8988T (cell line): ENCODE measurements at places on chromosomes 7 and 10.
A peak's percentile ranks its signal among the peaks of the same experiment; 100 is the strongest.

GRCh38 chr10:43130770-43131171 is 7.5 kb upstream of the CSGALNACT2 start:
- DNase-seq, result no peak

DNA sequence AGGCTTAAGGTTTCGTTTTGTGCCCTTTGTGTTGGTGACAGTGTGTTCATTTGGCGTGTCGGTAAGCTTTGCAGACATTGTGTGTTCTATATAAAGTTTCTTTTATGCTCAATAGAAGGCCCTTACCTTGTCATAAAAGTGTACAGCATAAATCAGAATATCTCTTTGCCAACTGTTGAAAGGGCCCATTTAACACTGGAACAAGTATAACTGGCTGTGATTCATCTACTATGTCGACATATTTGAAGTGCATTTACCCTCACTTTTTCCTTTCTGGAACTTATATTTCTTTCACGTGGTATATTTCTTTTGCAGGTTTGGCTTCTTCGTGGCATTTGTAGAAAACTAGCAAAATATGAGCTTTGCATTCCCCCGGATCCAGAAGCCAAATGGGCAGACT is 32.7 kb downstream of the EEPD1 start:
- no peak for DNase-seq

DNA sequence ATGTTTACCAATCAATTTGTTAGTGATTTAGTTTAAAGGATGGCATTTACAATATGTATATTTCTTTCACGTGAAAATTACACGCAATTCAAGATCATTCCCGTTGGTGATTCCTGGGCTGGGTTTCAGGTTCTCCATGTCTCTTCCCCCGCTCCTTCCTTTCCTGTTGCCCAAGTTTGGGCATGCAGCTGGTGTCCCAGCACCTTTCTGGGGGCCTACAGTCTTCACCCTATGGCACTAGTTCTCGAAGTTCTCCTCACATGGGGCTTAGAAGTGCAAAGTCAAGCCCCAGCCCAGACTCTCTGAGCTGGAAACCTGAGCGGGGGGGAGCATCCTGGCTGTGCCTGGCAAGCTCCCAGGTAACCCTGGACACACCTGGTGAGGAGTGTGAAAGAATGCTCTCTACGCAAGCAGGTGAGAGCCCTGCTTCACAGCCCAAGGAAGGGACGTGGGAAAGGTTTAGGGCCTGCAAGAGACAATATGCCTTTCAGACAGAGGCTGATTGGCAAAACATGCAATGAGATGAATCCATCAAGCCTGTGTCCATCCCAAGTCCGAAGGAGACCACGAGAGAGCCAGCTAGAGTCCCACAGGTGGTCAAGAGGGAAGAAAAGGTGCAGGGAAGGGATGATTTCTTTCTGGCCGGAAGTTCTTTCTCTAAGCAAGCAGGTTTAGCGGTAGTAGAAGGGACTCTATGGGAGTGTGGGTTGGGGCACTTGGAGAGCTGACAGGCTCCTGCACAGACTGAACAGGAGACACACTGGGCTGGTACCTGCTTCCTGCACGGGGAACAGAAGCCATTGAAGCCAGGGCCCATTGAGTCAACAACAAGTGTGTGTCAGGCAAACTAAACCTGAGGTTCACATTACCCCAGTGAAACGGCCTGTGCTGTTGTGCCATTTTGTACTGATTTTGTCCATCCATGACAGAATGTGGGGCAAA is 131.1 kb downstream of the ADARB2 start:
- DNase-seq, result no peak

DNA sequence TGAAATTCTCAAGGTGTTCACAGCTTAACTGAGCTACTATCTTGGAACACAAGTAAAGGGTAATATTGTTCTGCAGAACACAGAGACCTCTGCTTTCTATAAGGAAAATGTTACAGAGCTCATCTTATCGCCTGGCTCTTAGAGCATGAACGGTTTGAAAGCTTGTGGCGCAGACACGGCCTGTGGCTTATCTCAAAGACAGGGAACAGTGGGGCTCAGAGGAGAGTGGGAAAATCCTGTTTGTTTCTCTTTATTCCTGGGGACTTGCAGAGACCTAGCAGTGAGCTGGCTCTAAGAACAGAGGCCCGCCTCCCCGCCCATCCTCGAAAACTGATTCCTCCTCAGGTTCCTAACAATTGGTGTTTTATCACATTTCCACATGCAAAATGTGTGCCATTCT is 131.7 kb downstream of the EMX2 start:
- DNase-seq, result no peak

- no peak for DNase-seq
Measured at GRCh38 chr10:33559105-33559504, 224.6 kb upstream of the NRP1 start.

- DNase-seq, result no peak
Measured at GRCh38 chr7:140345426-140345825, 52.9 kb downstream of the SLC37A3 start.

- DNase-seq, result no peak
Measured at GRCh38 chr7:41027428-41028115, 675.3 kb downstream of the INHBA start.

GRCh38 chr7:138477081-138477578 is 17.1 kb downstream of the TRIM24 start:
- no peak for DNase-seq

- no peak for DNase-seq
Measured at GRCh38 chr10:110852255-110852896, 19.4 kb upstream of the PDCD4 start.

- DNase-seq, result no peak
Measured at GRCh38 chr7:92557249-92557648, 28.7 kb downstream of the RBM48 start.

DNA sequence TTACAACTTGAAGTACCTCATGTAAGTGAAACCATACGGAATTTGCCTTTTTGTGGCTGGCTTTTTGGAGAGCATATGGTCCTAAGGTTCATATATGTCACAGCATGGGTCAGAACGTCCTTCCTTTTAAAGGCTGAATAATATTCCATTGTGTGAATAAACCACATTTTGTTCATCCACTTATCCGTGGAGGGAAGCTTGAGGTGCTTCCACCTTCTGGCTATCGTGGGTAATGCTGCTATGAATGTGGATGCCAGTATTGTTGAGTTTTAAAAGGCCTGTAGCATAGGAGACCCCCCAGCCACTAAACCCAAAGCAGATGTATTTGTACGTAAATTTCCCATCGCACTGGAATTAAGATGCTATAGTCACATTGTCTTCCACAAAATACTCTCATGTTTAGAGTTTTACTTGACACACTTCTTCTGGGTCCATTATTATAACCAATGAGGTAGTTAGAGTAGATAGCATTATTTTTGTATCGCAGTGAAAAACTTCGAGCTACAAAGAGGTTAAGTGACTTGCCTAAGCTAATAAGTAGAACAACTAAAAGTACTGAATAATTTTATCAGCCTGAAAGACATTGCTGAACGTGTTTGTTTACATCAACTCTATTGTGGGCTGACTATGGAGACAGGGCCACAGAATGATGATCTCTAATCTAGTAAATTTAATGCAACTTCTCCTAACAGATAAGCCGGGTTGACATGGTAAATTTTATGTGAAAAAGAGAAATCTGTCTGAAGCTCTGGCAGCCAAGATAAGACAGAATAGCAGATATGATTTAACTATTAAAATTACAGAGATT is 183.0 kb upstream of the CTBP2 start:
- no peak for DNase-seq

DNA sequence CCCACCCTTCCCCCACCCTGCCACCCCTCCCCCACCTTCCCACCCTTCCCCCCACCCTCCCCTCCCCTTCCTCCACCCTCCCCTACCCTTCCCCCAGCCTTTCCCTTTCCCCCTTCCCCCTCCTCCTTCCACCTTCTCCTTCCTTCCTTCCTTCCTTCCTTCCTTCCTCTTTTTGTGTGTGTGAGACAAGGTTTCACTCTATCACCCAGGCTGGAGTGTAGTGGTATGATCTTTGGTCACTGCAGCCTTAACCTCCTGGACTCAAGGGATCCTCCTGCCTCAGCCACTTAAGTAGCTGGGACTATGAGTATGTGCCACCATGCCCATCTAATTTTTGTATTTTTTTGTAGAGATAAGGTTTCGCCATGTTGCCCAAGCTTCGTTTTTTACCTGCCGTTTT is 35.2 kb downstream of the CYP17A1 start:
- DNase-seq, result no peak

DNA sequence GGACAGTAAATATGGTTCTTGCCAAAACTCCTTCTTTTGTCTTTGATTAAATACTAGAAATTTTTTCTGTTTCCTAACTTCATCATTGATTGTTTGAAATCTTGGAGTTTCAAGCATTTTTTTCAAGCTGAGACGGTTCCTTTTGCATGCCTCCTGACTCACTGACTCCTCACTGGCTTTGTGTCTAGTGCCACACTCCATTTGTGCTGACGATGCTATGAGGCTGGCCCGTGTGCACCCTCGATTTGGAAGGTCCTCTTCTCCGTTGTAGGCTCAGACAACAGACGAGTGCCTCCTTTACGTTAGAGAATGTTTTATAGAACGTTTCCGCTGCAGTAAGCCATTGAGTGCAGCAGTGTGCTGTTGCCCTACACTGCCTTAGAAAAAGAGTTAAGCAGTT is 10.8 kb upstream of the CSGALNACT2 start:
- no peak for DNase-seq

- no peak for DNase-seq
Measured at GRCh38 chr10:131418681-131419080, 107.2 kb upstream of the TCERG1L start.

- no peak for DNase-seq
Measured at GRCh38 chr7:135666846-135667245, 4.5 kb downstream of the STMP1 start.

DNA sequence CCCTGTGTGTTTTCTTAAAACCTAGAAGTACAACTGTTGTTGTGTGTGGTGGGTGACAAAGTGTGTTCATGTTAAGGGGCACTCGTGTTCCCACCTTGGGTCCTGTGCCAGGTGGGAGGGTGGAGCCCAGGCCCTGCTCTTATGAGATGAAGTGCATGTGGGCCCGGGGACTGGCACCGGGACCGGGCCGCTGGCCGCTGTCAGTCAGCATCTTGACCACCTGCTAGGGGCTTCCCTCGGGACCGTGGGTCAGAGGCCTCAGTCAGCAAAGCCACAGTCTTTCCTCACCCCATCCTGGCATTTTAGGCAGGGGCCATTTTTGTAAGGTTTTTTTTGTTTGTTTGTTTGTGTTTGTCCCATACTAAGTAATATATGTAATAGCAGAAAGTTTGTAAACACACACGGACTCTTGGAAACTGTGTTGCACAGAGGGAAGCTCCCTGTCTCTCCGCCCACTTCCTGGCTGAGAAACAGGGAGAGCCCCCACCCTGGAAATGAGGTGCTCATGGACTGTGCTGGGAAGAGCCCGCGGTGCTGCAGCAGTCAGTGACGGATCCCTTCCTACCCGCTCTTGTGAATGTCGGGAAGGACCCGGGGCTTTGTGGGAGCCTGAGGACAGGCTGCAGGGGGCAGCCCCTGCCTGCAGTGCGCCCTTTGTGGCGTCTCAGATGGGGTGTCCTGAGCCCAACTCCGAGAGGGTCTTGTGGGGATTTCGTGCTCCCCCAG is 13.4 kb downstream of the AGAP3 start:
- DNase-seq, result no peak

- no peak for DNase-seq
Measured at GRCh38 chr10:113006656-113007342, 56.8 kb downstream of the TCF7L2 start.

- no peak for DNase-seq
Measured at GRCh38 chr7:133775201-133775600, 351.9 kb upstream of the LRGUK start.

GRCh38 chr7:155611808-155612447 is 32.5 kb upstream of the RBM33 start:
- DNase-seq, result no peak

DNA sequence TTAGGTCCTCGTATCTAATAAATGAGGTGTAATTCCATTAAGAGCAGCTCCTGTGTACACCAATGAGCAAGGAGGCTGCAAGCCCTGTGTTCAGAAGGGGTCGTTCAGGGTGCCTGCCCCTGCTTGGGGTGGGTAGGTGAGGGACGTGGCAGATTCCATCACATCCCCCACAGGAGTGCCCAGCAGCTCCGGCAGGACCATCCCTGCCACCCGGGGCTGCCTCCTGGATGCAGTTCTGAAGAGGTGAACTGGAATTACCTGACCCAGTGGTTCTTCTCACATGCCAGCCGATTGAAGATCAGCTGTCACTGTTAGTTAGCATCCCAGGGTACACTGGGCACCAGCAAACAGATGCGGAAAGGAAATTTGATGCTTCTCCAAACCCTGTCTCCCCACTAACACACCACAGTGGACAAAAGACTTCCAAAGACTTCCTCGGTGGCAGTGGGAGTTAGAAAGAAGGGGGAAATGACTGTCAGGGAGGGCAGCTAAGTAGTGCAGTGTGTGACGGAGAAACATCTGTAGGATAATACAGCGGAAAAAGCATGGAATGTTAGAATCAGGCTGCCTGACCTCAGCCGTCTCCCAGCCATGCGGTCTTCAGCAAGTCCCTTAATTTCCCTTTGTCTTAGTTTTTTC is 313.6 kb upstream of the ZMIZ1 start:
- no peak for DNase-seq

GRCh38 chr10:105797234-105797890 is 1156.3 kb downstream of the SORCS3 start:
- no peak for DNase-seq

DNA sequence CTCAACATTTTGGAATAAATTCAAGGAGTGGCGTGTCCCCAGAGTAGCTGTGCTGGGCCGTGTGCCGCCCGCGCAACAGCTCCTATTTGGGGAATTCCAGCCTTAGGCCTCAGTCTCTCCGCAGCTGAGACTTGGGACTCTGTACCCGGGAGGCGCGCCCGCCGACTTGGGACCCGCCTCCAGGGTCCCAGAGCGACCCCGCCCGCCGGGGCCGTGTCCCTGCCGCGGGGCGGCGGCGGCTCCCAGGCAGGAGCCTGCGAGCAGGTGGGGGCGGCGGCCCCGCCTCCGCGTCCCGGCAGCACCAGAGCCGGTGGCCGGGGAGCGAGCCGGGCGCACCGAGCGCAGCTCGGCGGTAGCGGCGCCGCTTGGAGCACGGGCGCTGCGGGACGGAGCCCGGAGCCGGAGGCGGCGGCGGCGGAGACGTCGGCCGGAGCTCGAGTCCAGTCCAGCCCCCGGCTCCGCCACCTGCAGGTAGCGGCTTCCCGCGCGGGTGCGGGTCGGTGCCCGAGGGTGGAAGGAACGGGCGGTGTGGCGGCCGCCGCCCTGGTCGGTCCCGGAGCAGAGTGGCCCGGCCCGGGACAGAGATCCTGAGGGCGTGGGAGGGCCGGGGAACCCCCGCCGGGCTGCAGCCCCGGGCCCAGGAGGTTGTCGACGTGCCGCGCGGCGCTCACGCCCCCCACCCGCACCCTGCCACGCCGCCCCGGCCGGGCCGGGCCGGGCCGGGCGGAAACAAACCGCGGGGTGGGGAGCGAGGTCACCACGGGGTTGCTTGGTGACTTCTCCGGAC is at the start of gene WIPF3:
TSS of gene WIPF3 (plus strand) at position 301 of the 787 bp plus-strand sequence. CDS start 28,217 bp downstream, outside the sequence.
- peak; percentile 48 for DNase-seq
